ENCODE measurements at places on chromosomes 7 and 10. TPM values are rescaled to one million over a fixed set of nuclear protein-coding genes. Genes with fewer than 3 reads are reported as not detected.

Gene ZSCAN21
- total RNA-seq, result 12.3 TPM

Gene TBC1D12
- 6.4 TPM for total RNA-seq

Gene GSDME
- total RNA-seq, result 45.2 TPM

Gene PAXIP1
- 13.1 TPM for total RNA-seq

Gene AKR1C4
- total RNA-seq, result 0.13 TPM

Gene HOXA7
- total RNA-seq, result 5.2 TPM

Gene ZNF680
- 1.9 TPM for total RNA-seq

Gene NAMPT
- 108 TPM for total RNA-seq

Gene MMP21
- 0.03 TPM for total RNA-seq

Gene STEAP1B
- 0.07 TPM for total RNA-seq

Gene GPR26
- total RNA-seq, result not detected

Gene PSD
- 0.27 TPM for total RNA-seq

Gene GRID2IP
- not detected for total RNA-seq

Measured in A549 treated with AZD2906 at 1 μM for 4 hours (cell line).